ENCODE measurements at places on chromosomes 2 and 18.

DNA sequence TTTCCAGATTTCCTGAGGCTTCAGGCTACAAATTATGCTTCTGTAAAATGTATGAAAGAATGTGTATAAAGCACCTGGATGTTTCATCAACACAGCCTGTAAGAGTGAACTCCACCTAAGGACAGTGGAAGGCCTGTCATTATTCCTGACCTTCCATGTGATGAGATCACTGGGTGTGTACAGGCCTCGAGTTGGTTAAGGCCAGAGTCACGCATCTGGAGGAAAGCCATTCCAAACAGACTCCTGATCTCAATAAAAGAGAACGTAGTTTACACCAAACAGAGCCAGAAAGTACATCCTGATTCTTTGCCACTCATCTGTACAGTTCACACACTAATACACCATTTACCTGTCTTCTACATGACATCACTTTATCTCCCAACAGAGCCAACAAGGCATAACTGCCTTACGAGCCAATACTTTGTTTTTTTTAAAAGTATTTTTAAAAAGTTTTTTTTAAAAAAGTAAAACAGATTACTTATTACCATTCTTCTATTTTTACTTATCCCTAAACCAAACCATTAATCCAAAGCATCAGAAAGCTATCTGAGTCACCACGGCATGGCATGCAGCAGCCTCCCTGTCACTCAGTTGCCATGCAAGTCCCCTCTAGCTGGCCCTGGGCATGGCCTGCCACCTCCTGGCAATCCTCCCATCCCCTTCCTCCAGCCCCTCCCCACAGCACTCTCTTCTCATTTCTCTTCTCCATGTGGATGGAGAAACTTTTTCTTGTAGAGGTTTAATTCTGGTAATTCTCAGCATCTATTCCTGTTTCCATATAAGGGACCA lies 78.8 kb upstream of the TFCP2L1 start:
- DNase-seq, result no peak

DNA sequence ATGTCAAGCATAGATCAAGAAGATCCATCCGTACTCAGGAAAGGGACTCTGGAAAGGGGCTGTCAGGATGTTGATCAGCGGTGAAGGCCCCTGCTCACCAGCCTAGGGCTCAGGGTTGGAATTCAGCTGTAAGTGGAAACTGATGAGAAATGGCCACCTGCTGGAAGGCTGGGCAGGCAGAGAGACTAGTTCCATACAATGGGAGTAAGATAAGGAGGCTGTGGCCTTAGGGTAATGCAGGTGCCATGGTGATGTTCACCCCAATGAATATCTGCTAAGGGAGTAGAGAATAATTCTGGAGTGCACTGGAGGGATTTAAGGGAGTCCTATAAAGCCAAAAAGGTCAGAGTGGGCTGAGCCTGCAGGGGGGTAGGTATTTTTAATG lies 256.6 kb downstream of the CYRIA start:
- DNase-seq, result no peak

DNA sequence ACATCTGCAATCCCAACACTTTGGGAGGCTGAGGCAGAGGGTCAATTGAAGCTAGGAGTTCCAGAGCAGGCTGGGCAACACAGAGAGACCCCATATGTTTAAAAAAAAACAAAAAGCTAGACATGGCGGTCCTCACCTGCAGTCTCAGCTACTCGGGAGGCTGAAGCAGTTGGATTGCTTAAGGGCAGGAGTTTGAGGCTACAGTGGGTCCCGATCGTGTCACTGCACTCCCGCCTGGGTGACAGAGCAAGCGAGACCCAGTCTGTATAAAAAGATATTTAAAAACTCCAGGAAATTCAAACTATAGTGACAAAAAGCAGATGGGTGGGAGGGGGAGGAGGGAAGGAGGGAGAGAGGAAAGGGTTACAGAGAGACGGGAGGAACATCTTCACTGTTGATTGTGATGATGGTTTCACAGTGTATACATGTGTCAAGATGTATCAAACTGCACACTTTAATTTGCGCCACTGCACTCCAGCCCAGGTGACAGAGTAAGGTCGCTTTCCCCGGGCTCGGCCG lies 942 bp upstream of the ZNF236 start:
- no peak for DNase-seq

- peak; percentile 68 for DNase-seq
These were observed 49.9 kb upstream of the EML6 start for GRCh38 chr2:54673501-54673998.

DNA sequence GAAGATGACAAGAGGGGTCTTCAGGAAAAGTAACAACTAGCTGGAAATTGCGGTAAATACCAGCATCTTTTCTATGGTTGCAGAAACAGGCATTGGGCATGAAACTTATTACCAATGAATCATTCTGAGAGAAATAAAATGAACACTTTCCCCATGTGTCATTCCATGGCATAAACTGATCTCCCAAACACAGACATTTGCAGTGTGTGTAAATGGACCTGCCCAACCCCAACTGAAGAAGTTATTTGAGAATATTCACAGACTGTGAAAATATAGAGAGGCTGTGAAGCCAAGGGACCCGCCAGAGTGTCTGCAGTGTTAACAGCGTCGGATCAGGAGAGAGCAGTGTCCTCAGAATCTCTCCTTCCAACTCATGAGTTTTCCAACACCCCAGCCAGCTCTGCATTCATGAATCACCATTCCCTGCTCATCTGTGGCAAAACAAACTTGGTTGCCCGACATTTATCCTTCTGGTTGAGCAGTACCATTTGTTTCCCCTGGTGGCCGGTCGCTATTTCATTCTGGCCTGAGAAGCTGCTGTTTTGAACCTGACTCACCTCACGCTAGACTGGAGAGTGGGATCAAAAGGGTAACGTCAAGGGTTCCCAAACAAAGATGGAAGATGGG lies 238.4 kb downstream of the PID1 start:
- no peak for DNase-seq

DNA sequence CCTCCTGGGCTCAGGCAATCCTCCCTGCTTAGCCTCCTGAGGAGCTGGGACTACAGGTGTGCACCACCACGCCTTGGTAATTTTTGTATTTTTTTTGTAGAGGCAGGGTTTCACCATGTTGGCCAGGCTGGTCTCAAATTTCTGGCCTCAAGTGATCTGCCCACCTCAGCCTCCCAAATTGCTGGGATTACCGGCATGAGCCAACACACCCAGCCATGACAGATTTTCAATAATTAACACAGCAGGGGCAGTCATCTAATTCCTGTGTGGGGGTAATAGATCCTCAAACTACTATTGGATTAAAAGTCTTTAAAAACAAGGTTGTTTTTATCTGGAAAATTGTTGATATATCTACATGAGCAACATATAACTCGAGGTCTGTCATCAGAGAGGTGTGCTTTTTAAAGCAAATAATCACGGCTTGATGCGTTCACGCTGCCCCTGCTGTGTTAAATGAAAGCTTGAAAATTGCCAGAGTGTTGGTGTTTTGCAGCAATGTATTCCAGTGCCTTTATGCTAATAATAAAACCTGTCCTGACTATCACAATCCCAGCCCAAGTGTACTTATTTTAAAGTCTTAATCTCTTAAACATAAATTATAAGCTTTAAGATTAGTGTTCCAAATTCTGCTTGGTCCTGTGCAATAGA lies 35.6 kb upstream of the ASB1 start:
- no peak for DNase-seq

- DNase-seq, result peak; percentile 80
These were observed at the start of gene MSL3B for GRCh38 chr2:233867993-233868532. Gene MSL3B, minus strand, starts transcription at chr2:233868386.

GRCh38 chr2:45712570-45712969 lies 61.1 kb downstream of the PRKCE start:
- DNase-seq, result no peak

- no peak for DNase-seq
These were observed 32.6 kb upstream of the SLC40A1 start for GRCh38 chr2:189613077-189613636.

DNA sequence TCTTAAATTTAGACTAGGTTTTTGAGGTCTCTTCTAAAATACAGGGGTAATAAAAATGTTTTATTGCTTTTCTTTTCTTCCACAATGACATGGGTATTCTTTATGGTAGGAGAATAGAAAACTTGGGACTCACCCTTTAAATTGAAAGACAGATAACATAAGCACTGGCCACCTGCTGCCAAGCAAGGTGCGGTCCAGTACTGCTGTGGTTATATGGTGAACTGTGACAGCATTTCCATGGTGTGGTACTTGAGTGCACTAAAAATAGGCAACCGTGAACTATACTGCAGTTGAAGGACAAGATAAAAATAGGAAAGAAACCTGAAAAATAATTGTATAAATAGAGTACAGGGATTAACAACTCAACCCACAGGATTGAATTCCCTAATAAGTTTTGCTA lies 54.4 kb upstream of the GRB14 start:
- DNase-seq, result no peak

DNA sequence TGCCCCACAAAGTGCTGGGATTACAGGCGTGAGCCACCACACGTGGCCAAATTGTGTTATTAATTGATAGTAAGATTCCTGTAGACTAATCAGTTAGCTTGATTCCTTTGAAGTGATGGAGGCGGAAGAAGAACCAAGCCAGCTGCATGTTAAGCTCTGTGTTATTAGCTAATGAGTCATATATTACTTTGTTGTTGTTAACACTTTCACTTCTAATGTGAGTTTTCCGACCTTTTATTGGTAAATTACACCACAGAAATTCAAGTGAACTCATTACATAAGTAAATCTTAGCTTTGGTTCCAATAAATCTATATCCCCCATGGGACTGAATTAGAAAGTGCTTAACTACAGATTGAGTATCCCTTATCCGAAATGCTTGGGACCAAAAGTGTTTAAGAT lies 20.3 kb downstream of the CHMP1B start:
- no peak for DNase-seq
